ENCODE measurements at places on chromosomes 2 and 18.

GRCh38 chr2:215489288-215489848 lies 53.5 kb upstream of the FN1 start:
- DNase-seq: no peak

GRCh38 chr2:16656784-16657391 lies 8.7 kb downstream of the CYRIA start:
- no peak for DNase-seq

DNA sequence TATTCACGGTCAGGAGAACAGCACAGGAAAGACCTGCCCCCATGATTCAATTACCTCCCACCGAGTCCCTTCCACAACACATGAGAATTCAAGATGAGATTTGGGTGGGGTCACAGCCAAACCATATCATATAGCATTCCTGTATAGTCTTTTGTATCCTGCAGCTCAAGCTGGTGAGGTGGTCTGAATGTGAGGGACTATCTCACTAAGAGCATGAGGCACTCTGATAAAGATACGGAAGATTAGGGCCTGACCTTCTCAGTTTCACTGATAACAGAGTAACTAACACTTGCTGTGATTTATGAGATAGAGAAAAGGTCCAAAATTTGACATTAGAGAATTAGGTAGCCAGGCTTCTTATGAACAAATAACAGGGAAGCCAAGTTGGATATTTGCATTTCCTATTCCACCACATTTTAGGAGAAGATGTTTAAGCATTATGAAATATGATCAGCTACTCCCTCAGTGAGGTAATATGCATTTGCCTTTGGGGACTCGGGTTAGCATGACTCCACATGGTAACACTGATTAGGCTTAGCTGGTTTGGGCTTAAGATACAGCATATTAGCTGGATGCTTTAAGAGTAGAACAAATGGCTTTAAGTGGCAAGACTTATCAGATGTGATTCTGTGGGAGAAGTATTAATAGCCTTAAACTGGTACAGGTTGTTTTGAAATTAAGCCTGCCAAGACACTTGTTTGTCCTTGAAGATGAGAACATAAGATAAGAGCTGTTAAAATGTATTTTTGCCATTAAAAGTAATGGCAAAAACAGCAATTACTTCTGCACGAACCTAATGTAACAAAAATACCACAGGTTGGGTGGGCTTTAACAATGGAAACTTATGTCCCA lies 106.9 kb upstream of the MSTN start:
- DNase-seq: no peak

GRCh38 chr2:119384971-119385370 lies 18.2 kb downstream of the DBI start:
- no peak for DNase-seq
